ENCODE measurements at places on chromosomes 11 and 22.

- no peak for DNase-seq
Observed at GRCh38 chr11:134153147-134153905, 70.4 kb downstream of the NCAPD3 start.

DNA sequence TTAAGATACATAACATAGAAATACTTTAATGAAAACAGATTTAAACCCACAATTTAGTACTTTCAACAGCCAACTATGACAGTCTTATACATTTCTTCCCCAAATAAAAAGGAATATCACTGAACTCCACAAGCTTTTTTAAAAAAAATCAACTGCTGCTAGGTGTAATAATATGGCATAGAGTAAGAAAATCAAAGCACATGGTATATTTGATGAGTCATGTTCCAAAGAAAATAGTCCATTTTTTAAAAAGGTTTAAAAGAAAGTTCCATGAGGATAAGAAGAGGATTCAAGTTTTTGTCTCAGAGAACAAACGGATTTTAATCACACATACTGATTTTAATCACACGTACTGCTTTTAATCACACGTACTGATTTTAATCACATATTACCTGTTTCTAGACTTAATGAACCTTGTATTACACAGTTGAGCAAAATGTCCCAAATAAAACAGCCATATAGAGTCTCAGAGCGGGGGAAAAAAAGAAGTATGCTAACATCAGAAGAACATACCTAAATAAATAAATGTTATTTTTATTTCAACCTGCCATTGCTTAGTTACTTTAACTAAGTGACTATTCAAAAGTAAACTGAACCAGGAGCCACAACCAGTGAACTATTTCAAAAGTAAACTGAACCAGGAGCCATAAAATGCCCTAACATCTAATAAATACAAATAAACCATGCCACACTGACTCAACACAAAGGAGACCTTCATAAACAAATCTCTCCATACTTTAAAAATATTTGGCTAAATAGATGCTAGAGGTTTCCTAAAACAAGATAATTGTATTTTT, 198.4 kb downstream of the SBF2 start:
- no peak for DNase-seq

GRCh38 chr11:40445391-40445790, 1014.1 kb downstream of the LRRC4C start:
- DNase-seq, result no peak

DNA sequence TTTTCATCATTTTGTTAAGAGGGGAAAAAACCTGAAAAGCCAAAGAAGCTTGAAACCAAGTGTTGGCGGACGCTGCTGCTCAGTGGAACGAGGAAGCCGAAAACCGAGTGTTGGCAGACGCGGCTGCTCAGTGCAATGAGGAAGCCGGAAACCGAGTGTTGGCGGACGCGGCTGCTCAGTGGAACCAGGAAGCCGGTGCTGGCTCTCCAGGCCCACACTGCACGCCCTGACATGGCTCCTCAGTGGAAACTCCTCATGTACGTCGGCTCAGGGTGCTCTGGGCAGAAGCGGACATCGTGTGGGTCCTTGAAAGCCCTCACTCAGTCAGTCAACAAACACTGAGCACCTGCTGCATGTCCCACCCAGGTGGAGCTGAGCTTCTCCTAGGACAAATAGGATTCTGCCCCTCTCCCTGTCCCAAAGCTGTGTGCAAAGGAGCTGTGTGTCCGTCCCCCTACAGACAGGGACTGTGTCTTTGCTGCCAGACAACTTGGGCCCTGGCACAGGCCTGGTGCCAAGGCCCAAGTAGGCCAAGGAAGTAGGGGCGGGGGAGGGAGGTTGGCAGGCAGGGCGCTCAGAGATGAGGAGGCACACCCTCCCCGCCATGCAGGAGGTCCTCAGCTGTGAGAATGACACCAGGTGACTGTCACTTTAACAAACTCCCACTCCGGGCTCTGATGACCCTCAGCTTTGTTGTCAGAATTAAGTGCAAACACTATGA, 37.3 kb downstream of the PHF21B start:
- no peak for DNase-seq

GRCh38 chr11:92636543-92637188, 332.8 kb upstream of the MTNR1B start:
- no peak for DNase-seq

- no peak for DNase-seq
Observed at GRCh38 chr11:88139865-88140264, 35.4 kb downstream of the RAB38 start.

GRCh38 chr22:46576556-46577367, 39.3 kb upstream of the CELSR1 start:
- peak; percentile 35 for DNase-seq

DNA sequence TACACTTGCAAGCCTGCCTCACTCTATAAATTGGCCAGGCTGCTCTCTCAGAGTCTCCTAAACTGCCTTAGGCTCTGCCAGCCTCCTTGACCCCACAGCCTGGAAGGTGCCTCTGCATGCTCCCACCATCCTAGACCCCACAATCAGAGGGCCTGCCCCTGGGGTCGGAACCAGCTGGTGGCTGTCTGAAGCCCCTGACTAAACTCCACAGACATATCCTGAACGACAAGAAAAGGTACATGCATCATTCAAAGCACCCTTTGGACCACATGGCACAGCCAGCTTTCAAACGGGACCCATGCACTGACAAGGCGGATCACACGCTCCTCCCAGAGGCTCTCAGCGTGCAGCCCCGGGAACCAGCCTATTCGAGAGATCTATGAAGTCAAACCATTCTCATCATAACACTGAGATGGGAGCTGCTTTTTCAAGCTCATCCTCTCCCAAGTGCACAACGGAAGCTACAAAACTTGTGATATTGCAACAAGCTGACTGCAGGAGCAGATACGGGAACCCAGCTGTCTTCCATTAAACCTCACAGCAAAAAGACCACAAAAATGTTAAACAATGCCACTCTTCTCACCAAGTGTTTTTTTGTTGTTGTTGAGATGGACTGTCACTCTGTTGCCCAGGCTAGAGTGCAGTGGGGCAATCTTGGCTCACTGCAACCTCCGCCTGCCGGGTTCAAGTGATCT, 8.1 kb downstream of the SHANK2 start:
- DNase-seq, result no peak

GRCh38 chr22:50577987-50578775, at the start of gene CPT1B:
Gene CPT1B, minus strand, starts transcription at chr22:50578427. Its CDS starts 512 bp downstream, at chr22:50577915.
- peak; percentile 35 for DNase-seq

DNA sequence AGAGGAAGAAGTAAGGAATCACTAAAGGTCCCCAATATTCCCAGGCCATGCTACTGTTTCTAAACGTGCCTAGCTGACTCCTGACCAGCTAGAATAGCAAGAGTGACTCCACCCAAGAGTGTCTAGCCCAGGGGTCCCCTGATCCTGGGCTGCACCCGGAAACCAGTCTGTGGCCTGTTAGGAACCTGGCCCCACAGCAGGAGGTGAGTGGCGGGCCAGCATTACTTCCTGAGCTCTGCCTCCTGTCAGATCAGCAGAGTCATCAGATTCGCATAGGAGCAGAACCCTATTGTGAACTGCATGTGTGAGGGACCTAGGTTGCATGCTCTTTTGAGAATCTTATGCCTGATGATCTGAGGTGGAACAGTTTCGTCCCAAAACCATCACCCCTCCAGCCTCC, 2.0 kb downstream of the MMP20 start:
- no peak for DNase-seq

GRCh38 chr11:46615756-46616155, 1.3 kb downstream of the HARBI1 start:
- DNase-seq, result no peak

Measured in cardiac fibroblast (primary cell).